Breast epithelium (tissue), 4 donors: ENCODE measurements at places on chromosomes 12 and 14.

GRCh38 chr14:53399057-53399456 lies 245.9 kb upstream of the DDHD1 start:
- H3K36me3 ChIP-seq, result no peaks in the 10 kb centered on the region
- no peaks in the 10 kb centered on the region for H3K4me1 ChIP-seq
- H3K27me3 ChIP-seq, result no peaks in the 10 kb centered on the region
- no peak overlapping the region for H3K27ac ChIP-seq
- no peak overlapping the region for H3K4me3 ChIP-seq

DNA sequence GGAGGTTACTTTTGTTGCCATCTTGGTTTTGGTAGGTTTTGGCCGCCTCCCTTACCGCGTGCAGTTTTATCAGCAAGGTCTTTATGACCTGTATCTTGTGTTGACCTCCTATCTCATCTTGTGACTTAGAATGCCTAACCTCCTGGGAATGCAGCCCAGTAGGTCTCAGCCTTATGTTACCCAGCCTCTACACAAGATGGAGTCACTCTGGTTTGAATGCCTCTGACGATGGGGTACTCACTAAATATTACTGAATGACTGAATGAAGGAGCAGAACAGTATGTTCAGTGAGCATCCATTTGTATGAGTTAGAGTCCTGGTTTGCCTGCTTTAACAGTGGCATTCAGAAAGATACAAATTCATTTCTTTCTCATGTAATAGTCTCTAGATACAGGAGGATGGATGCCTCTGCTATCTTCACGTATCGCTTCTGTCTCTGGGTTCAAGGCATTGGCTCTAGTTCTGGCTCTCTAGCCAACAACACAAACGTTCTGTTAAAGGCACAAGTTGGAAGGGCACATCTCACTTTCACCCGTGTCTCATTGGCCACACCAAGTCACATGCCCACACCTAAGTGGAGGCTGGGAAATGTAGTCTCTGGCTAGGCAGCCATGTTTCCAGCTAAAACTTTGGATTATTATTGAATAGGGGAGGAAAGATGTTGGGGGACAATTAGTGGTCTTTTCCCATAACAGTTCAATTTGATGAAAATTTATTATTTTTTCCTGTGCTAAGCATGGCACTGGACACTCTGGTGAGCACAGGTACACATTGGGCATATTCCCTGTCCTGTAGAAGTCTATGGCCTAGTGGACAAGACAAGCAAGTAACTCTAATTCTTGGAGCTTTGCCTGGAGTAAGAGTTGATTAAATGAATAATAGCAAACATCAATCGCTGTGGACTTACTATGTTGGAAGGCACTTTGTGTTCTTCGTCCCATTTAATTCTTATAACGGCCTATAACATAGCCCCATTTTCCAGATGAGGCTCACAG lies 75.2 kb upstream of the RPH3A start:
- H3K27ac ChIP-seq, result no peak overlapping the region
- DNase-seq, result no peak
- H3K27me3 ChIP-seq, result no peaks in the 10 kb centered on the region
- H3K4me3 ChIP-seq, result no peak overlapping the region
- no peaks in the 10 kb centered on the region for H3K36me3 ChIP-seq
- no peaks in the 10 kb centered on the region for H3K4me1 ChIP-seq

DNA sequence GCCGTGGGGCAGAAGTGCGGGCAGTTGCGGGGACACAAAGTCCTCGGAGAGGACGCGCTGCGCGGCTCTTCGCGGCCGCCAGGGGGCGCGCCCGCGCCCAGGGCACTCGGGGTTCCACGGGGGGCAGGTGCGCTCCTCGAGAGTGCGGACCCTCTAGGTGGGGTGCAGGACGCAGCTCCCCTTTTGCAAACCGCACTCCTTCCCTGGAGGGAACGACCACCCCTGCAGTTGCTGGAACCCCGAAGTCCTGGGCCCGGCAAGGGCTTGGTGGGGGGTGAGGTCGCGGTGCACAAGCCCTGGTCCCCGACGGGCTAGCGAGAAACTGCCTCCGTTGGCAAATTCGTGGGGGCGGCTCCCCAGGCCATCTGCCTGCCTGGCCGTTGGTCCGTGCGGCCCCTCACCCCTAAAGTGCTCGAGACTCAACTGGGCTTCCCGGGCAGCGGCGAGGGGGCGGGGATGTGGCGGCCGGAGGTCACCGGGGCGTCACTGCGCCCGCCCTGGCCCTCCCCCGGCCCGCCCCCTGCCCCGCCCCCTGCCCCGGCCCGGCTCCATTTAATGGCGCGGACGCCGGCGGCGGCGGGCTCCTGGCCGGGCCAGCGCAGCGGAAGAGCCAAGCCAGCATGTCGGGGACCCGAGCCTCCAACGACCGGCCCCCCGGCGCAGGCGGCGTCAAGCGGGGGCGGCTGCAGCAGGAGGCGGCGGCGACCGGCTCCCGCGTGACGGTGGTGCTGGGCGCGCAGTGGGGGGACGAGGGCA lies at the start of gene ADSS1:
TSS of gene ADSS1 (plus strand) at position 579 of the 756 bp plus-strand sequence. CDS start at position 621, 42 bp downstream.
- no peaks in the 10 kb centered on the region for H3K36me3 ChIP-seq
- H3K27ac ChIP-seq, result peak within 1 kb of the TSS; percentile 54
- H3K4me1 ChIP-seq, result peaks cover 16% of the 10 kb centered on the region
- H3K4me3 ChIP-seq, result peak within 1 kb of the TSS; percentile 53
- DNase-seq, result no peak
- no peaks in the 10 kb centered on the region for H3K27me3 ChIP-seq

DNA sequence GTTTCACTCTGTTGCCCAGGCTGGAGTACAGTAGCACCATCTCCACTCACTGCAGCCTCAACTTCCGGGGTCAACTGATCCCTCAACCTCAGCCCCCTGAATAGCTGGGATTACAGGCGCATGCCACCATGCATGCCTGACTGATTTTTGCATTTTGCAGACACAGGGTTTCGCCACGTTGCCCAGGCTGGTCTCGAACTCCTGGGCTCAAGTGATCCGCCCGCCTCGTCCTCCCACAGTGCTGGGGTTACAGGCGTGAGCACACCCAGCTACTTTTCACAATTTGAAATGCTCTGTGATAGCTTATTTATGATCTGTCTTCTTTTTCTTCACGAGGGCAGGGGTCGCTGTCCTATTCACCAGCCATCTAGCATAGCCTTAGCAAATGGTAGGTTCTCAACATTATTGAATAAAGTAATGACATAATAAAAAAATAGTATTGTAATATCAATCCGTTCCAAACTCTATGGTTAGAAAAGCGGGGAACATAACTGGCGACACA lies 477 bp upstream of the DDX47 start:
- H3K27me3 ChIP-seq, result no peaks in the 10 kb centered on the region
- no peak for DNase-seq
- peak overlapping the region; percentile 93 for H3K4me3 ChIP-seq
- H3K4me1 ChIP-seq, result peaks cover 12% of the 10 kb centered on the region
- H3K27ac ChIP-seq, result peak overlapping the region; percentile 87

GRCh38 chr14:89429199-89430181 lies 12.5 kb upstream of the FOXN3 start:
- no peaks in the 10 kb centered on the region for H3K36me3 ChIP-seq
- H3K27me3 ChIP-seq, result no peaks in the 10 kb centered on the region
- no peak for DNase-seq
- peaks cover 10% of the 10 kb centered on the region for H3K4me1 ChIP-seq

DNA sequence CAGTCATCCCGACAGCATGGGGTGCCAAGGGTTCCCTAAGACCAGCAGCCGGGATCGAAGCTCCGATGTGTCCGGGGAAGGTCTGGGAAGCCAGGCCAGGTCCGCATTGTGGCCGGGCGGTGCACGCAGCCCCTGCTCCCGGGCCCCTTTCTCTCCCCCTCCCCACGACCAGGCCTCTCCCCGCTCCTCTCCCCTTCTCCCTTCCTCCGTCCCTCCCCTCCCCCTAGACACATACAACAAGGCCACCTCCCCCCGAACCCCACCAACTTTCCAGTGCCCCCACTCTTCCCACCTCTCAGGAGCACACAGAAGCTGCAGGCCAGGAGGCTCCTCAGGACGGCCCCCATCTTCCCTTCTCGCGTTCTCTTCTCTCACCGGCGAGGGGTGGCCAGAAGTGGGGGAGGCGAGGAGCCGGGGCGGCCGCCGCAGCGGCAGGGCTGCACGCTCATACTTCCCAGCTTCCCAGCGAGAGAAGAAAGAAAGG lies 413 bp downstream of the LRP6 start:
- no peak for DNase-seq
- H3K4me3 ChIP-seq, result peak overlapping the region; percentile 86
- H3K4me1 ChIP-seq, result no peaks in the 10 kb centered on the region
- no peaks in the 10 kb centered on the region for H3K36me3 ChIP-seq
- no peaks in the 10 kb centered on the region for H3K27me3 ChIP-seq

DNA sequence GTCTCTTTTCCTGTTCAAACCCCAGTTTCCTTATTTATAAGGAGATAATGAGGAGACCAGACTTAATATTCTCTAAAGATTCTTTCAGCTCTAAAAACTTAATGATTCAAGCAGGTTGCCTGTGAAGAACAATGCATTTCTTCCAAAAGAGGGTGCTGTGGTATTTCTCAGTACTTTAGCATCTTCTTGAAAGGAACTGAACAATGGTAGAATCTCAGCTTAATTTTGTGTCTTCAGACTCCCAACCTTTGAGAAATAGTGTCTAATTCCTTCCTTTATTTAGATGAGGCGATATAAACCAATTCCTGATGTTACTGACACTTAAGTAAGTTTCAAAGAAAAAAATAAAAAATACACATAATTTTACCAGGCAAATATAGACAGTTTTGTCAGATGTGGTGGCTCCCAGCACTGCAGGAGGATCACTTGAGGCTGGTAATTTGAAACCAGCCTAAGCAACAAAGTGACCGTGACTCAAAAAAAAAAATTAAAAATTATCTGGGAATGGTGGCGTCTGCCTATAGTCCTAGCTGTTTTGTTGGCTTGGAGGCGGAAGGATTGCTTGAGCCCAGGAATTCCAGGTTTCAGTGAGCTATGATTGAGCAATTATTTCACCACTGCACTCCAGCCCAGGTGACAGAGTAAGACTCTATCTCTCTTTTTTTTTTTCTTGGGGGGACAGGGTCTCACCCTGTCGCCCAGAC lies 76.9 kb upstream of the PSMA6 start:
- no peaks in the 10 kb centered on the region for H3K36me3 ChIP-seq
- no peak overlapping the region for H3K27ac ChIP-seq
- H3K4me3 ChIP-seq, result no peak overlapping the region
- no peak for DNase-seq
- H3K4me1 ChIP-seq, result no peaks in the 10 kb centered on the region

DNA sequence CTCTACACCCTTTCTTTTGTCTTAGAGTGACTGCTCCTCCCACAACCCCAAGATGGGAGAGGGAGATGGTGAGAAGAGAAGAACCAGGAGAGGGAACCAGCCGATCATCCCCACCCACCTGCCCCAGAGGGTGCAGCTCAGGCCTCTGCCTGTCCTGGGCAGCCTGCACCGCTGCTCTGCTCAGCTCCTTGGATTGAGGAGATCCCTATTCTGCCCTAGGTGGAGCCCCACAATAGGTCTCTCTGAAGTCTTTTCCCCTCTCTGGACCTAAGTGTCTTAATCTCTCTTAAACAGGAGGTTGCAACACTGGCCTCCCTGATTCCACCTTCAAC lies 2.2 kb downstream of the ANKRD33 start:
- peaks cover 5% of the 10 kb centered on the region for H3K4me1 ChIP-seq
- H3K27me3 ChIP-seq, result no peaks in the 10 kb centered on the region
- DNase-seq, result no peak
- no peaks in the 10 kb centered on the region for H3K36me3 ChIP-seq
- H3K27ac ChIP-seq, result no peak overlapping the region
- no peak overlapping the region for H3K4me3 ChIP-seq

DNA sequence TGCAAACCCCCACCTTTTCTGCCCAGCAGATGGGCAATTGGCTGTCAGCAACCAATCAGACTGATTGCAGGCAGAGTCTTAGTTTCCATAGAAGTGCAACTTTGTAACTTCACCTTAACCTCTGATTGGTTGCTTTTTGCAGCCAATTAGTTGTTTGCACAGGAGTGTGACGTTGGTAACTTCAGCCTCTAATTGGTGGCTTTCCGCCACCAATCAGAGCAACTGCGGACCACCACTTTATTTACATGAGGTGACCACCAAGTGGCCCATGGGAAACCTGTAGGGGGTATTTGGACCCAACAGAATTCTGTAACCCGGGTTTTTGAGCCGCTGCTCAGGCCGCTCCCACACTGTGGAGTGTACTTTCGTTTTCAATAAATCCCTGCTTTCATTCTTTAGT lies 32.3 kb downstream of the CDKN1B start:
- no peaks in the 10 kb centered on the region for H3K4me1 ChIP-seq
- DNase-seq, result no peak
- H3K4me3 ChIP-seq, result peak overlapping the region; percentile 20
- H3K27me3 ChIP-seq, result no peaks in the 10 kb centered on the region

GRCh38 chr12:27094726-27095125 lies 12.3 kb upstream of the C12orf71 start:
- no peak for DNase-seq
- no peak overlapping the region for H3K4me3 ChIP-seq
- no peak overlapping the region for H3K27ac ChIP-seq
- H3K4me1 ChIP-seq, result no peaks in the 10 kb centered on the region

GRCh38 chr12:93813972-93814821 lies 137.0 kb downstream of the CRADD start:
- no peaks in the 10 kb centered on the region for H3K36me3 ChIP-seq
- H3K4me3 ChIP-seq, result no peak overlapping the region
- peaks cover 22% of the 10 kb centered on the region for H3K4me1 ChIP-seq
- H3K27ac ChIP-seq, result peak overlapping the region; percentile 88
- H3K27me3 ChIP-seq, result no peaks in the 10 kb centered on the region

DNA sequence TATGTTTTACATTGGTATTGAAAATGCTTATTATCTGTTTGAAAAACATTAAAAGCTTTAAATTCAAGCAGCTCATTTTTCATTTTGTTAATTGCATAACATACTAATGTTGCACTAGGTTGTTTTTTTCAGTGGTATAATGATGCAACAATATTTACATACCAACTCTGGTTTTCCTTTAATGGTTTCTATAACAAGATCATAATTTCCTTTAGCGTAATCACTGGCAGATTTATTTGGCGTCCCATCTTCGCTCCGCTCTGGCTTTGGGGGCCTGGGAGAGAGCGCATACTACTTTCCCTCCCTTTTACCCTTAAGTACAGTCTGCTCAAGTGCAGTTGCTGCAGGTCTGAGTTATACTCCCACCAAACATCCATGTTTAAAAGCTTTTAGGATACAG lies 574.1 kb downstream of the PRKD1 start:
- no peak overlapping the region for H3K4me3 ChIP-seq
- H3K27me3 ChIP-seq, result no peaks in the 10 kb centered on the region
- H3K4me1 ChIP-seq, result no peaks in the 10 kb centered on the region
- no peak for DNase-seq

GRCh38 chr14:30108975-30109700 lies 181.5 kb upstream of the PRKD1 start:
- DNase-seq, result no peak
- H3K27me3 ChIP-seq, result no peaks in the 10 kb centered on the region
- no peak overlapping the region for H3K27ac ChIP-seq
